GM23248 (cell line): ENCODE measurements at places on chromosomes 3 and 15.

DNA sequence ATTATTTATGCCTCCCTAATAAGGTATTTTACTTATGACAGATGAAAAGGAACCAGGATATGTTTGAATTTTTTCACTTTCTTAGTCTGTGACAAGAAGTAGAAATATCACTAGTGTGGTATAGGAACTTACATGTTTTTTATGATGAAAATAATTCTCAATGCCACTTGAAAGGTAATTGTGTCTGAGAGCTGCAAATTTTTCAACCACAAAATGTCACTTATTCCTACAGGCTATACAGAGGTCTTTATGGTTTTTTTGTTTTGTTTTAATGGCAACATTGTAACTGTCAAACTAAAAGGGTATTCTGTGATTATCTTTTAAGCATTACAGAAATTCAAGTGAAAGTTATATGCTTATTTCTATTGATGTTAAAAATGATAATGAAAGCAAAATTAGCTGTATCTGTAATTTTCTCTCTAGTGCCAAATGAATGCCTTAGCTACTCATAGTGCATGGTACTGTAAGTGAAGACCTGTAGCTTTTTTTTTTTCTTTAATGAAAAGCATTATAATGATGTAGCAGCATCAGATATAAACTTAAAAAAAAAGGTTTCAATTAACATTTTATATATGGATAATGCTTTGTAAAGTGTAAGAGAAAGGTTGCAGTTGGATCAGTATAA is 14.7 kb downstream of the FEM1B start:
- DNase-seq: no peak

DNA sequence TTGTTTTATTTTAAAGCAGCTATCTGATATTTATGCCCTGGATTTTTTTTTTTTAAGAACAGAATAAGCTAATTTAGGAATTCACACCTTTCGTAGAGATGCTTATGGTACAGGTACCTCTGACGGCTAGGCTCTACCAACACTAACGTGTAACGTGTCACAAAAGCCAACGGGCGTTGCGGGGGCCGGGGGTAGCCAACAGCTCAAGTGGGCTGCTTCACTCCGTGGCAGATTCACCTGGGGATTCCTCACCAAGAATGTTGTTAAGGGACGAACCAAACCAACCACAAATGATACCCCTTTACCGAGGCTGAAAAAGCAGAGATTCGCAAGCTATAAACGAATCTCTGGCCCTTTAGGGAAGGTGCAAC is 1.0 kb downstream of the TMCC1 start:
- no peak for DNase-seq

DNA sequence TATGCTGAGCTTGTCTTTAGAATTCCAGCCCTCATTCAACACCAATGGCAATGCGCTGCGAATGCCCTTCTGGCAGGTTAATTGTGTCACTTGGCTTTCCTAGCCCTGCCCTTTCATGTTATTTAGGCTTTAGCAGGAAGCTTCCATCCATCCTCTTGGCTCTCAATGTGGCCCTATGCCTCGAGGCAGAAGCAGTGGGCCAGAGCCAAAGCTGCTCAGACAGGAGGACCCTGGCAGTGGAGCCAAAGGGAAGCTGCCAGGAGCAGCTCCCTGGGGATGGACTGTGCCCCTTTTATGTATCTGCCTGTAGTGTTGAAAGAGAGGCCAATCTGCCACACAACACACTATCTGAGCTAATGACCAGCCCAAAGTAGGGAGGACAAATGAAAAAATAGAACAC is 376.4 kb downstream of the CTNNB1 start:
- DNase-seq: no peak

GRCh38 chr15:27092390-27092789 is 121.4 kb downstream of the GABRG3 start:
- DNase-seq: no peak

DNA sequence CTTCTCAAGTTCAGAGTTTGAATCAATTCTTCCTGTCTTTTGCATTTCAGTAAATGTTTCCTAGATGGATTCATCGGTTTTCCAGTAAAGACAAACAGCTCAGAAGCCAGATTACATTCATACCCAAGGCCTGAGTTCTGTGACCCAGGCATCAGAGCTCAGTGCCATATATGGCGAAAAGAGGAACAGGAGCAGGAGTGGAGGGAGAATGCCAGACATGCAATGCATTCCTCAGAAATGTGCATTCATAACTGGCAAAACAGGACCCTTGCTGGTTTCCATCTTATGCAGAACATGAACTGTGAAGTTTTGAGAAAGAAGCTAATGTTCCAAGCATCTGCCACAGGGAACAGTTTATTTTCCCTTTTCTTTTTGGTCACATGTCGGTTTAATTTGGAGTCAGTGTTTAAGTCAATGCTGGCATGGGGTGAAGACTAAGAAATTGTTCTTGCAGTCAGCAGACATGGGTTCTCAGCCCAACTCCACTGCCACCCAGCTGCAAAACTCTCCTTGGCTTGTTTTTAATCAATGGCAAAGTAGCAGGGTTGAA is 116.5 kb downstream of the LPP start:
- peak; percentile 86 for DNase-seq

DNA sequence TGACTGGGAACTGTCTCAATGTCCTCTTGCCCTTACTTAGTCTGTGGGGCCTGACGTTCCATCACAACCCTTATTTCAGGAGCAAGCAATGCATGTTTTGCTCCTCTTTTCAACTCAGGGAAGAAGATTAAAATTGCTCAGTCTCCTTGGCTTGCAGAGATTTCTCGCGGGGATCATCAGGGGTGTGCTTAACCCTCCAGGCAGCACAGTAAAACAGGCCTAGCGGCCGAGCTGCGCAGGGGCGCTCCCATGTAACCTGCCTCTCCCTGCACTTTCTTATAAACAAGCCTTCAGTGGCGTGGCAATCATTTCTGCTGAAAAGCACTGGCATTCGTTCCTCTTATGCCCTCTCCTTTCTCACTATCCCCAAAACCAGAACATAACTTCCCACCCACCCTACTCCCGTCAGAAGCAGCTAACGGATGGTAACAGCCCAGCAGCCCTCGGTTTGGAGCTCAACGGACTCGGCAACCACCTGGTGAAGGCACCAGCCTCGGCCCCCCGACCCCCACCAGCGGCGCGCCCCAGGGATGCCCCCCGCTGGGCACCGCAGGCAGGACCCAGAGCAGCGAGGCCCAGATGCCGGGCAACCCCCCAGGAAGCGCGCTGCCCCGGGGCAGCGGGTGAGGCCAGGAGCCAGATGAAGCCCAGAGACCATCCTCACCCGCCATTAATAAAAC is 1.1 kb downstream of the MCF2L2 start:
- DNase-seq: no peak

DNA sequence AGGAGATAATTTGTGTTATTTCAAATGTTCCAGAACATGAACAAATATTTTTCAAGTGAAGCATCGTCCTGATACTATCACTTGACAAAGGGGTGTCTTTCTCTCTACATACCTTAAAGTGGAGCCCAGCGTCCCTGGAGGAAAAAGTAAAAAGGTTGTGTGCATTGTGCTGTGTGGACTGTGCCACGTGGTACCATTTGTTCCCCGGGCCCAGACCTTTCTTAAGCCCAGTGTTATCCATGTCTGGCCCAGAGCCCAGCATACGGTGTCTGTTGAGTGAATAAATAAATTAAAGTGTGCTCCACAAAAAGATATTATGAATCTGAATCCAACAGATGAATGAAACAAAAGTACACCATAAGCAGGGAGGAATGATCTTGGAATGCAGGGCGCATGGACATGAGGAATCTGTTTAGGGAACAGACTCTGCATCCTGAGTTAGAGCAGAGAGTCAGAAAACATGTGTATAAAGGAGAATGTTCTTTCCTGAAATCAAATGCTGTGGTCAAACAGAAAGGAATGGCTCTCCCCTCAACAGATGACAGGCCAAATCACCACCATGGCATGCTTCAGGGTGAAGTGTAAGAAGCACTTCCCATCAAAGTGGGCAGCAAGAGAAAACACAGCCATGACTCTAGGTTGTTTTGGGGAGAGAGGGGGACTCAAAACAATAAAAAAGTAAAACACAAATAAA is 8.1 kb upstream of the PRSS50 start:
- no peak for DNase-seq

- no peak for DNase-seq
These were observed 235.4 kb downstream of the FOXP1 start for GRCh38 chr3:71348001-71348632.

- peak; percentile 45 for DNase-seq
These were observed 71.6 kb upstream of the ZNF280D start for GRCh38 chr15:56804938-56805337.

GRCh38 chr3:3594986-3595385 is 204.2 kb upstream of the LRRN1 start:
- DNase-seq: no peak

- DNase-seq: no peak
These were observed at the start of gene FSD2 for GRCh38 chr15:82805994-82806406. Gene FSD2, minus strand, starts transcription at chr15:82806069. Its CDS starts 18,679 bp downstream, at chr15:82787390.

GRCh38 chr3:151319628-151320027 is 3.0 kb upstream of the GPR87 start:
- DNase-seq: peak; percentile 57

GRCh38 chr3:189355481-189356201 is 183.9 kb downstream of the TPRG1 start:
- peak; percentile 70 for DNase-seq

GRCh38 chr15:93088200-93088980 is 621 bp downstream of the RGMA start:
- peak; percentile 35 for DNase-seq

DNA sequence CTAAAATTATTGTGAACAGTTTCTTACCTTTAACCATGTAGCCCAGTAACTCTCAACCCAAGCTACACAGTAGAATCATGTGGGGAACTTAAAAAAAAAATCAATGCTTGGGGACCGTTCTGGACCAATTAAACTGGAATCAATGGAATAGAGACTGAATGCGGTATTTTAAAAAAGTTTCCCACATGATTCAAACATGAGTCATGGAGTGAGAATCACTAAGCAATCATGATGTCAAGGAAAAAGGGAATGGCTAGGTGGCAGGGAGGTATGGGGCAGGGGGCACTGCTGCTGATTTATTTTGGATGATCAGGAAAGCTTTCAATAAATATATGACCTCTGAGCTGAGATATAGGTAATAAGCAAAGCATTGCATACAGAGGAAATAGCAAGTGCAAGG is 250.5 kb upstream of the RORA start:
- peak; percentile 23 for DNase-seq

- no peak for DNase-seq
These were observed 127.9 kb downstream of the TUSC7 start for GRCh38 chr3:116837483-116837882.

DNA sequence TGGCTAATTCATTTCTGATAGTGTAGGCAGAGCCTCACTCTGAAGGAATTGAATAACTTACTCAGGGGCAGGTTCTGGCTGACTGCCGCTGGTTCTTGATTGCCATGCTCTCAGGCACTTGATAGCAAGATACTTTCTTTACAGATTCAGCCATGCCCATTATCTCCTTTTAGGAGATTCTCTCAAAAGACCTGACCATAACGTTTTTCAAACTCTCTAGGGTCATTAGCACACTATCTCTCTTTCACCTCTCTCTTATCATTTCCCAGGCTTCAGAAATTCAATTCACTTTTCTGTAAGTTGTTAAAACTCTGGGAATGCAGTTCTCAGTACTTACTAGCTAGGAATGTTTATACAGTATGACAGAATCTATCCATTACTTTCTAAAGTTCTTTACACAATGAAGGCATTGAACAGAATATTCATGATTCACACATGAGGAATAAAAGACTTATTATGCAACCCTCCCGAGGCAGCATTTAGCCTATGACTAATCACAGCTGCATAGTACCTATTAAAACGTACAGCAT is 850.3 kb upstream of the CADM2 start:
- DNase-seq: peak; percentile 55

GRCh38 chr3:45442679-45443253 is 54.4 kb downstream of the LARS2 start:
- no peak for DNase-seq

DNA sequence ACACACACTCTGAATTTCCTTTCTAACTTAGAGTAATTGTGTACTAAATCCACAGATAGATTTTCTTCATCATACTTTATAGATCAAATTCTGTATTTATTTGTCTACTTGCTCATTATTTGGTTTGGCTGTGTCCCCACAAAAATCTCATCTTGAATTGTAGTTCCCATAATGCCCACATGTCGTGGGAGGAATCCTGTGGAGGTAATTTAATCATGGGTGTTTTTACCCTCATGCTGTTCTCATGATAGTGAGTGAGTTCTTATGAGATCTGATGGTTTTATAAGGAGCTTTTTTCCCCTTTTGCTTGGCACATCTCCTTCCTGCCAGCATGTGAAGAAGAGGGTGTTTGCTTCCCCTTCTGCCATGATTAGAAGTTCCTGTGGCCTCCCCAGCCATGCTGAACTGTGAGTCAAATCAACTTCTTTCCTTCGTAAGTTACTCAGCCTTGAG is 198.3 kb upstream of the TGFBR2 start:
- DNase-seq: no peak

GRCh38 chr3:8604006-8604405 is 40.6 kb downstream of the SSUH2 start:
- DNase-seq: no peak

- DNase-seq: no peak
These were observed 54.6 kb upstream of the PCSK6 start for GRCh38 chr15:101543926-101544612.

DNA sequence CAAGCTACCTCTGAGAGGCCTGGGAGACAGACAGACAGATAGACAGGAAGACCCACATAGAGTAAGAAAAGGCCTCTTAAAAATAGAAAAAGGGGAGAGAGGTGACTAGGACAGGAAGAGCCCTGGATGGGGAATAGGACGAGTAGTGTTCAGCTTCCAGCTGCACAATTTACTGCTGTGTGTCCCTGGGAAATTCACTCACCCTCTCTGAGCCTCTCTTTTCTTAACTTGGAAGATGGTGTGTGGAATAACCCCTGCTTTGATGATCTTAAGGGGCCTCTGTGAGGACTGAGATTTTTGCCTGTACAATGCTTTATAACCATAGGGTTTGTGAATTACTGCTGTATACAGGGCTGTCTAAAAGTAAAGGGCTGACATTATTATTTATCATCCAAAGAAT is 37.5 kb downstream of the FEM1B start:
- no peak for DNase-seq

DNA sequence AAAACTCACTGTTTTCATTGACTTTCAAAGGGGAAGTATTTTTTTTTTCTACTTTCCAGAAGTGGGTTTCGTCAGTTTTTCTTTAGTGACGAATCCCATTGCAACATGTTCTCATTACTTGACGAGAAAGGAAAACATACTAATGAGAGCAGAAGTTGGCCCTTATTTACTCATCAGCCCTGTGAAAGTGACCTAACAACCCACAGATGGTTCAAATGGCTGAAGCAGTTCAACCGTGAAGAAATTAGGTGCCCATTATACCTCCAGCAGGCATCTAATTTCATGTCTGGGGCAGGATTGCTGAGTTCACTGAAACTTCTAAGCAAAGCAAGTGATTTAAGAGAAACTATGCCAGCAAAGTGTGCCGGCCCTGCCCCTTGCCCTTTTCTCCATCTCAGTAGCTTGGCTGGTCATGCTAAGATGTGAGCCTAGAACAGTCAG is 9.0 kb downstream of the AQP9 start:
- DNase-seq: no peak
